ENCODE measurements at places on chromosomes 3 and 15.

GRCh38 chr15:46296797-46297196, 662.0 kb downstream of the SQOR start:
- no peak for DNase-seq

DNA sequence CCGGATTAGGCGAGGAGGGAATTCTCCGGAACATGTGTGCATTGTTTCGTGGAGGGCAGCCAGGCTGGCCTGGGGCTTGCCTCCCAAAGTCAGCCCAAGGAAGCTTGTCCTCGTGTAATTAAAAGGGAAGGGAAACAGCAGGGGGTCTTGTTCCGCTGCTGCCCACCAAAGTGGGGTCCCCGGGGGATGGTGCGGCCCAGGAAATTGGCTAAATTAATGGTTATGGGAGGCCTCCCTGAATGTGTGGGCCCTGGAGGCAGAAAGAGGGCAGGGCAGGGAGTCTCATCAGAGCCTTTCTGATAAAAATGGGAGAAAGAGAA, 118.1 kb downstream of the OPA1 start:
- DNase-seq = no peak

DNA sequence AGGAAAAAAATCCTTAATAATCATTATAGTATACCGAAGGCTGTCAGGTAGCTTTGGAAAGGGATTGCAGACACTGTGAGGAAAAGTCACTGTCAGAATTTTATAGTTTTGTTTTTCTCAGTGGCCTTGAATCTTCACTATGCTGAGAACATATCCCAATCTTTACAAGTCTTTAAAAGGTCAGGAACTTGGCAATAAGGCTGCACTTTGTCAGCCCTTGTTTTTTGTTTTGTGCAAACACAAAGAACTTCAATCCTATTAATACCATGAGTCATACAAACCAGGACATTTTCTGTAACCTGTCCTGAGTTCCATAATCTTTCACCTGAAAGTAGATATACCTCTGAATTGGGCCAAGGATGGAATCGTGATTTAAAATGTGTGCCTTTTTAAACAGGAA, 45.6 kb upstream of the PIK3R4 start:
- DNase-seq = no peak

DNA sequence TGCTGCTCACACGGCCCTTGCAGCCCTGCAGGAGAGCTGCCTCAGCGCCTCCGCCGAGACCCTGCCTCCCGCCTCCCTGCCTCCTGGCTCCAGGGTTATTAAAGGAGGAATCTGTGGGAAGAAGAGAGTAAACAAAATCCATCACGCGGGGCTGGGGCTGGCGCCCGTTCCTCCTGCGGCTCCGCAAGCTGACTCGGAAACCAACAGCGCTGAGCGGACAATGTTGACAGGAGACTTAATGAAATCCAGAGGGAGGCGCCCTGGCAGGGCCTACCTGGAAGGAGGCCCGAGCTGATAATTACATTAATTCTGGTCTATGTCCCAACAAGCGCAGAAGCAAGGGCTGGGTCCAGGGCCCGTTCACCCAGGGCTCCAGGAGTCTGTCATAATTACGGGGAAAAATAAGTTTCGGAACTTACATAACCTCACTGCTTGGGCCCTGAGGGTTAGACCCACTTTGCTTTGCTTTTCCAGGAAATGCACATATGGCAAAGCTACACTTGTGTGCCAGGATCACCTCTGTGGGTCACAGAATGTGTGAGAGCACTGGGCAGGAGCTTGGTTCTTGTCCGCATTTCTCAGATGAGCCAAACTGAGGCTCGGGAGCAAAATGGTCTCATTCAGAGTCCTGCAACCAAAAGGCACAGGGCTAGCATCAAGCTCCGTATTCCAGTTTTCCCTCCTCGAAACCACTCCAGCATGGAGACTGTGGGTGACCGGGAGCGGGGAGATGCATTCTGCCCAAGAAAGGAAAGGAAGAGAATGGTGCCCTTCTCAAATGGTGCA, 43.8 kb upstream of the SLC6A6 start:
- no peak for DNase-seq

GRCh38 chr3:88742106-88742505, 365.3 kb upstream of the EPHA3 start:
- no peak for DNase-seq

DNA sequence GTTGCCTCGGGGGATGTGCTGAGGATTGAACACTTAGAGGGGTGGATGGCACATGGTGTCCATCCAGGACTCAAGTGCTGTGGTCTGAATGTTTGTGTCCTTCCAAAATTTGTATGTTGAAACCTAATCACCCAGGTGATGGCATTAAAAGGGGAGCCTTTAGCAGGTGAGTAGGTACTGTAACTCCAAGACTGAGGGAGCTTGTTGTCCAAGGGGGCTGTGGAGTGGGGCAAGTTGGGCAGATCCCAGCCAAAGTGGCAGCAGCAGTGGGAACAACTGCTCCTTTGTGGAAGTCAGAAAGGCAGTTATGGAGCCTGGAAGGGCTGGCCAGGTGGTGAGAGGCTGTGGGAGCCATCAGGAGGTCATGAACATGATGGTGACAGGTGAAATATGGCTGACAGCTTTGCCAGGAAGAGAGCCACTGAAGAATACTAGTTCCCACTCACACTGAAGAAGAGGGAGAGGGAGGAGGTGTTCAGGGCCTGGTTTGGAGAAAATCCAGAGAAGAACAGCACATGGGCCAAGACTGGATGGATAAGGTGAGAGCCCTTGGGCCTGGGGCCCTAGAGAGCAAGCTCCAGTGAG, 385.6 kb downstream of the CACNA2D3 start:
- no peak for DNase-seq

GRCh38 chr3:142223282-142223681, 2.1 kb downstream of the GK5 start:
- DNase-seq = no peak

Data from hematopoietic multipotent progenitor cell treated with erythropoietin and hydrocortisone succinate and interleukin-3 and kit ligand, for 17 days (in vitro differentiated cells).